ENCODE measurements at places on chromosomes 2 and 18. TPM values are rescaled to one million over a fixed set of nuclear protein-coding genes. Genes with fewer than 3 reads are reported as not detected.

GRCh38 chr18:45745817-45746461 is 22.0 kb downstream of the SLC14A1 start:
- DNase-seq: peak; percentile 35

DNA sequence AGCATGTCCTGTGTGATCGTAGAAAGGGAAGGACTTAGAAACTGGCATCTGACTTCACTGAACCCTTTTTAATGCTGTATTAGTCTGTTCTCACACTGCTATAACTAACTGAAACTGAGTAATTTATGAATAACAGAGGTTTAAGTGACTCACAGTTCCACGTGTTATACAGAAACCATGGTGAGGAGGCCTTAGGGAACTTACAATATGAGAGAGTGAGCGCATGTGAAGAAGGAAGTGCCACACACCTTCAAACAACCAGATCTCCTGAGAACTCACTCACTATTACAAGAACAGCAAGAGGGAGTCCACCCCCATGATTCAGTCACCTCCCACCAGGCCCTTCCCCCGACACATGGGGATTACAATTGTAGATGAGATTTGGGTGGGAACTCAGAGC is 811.3 kb downstream of the CPS1 start:
- DNase-seq: no peak

The TUBA3E gene
- total RNA-seq: 11.0 TPM

DNA sequence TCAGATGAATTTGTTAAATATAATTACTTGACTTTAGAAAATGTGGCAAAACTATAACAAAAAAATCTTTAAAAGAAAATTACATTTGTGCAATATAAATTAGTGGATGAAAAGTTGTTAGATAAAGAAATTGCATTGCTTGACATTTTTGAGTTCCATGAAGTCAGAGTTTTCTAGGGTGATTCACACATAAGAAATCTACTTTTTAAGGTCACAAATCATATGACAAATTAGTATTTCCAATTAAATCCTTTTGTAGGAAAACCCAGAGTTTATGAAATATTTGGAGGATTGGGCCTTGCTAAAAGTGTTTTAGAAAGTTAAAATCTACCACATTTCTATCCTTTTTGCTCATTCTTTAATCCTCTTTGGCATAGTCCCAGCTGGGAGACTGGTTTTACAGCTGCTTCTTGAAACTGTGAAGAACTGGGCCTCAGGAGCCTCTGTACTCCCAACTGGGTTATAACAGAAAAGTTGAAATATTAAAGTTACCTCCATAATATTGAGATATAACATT is 289.2 kb downstream of the LRRTM4 start:
- DNase-seq: no peak

DNA sequence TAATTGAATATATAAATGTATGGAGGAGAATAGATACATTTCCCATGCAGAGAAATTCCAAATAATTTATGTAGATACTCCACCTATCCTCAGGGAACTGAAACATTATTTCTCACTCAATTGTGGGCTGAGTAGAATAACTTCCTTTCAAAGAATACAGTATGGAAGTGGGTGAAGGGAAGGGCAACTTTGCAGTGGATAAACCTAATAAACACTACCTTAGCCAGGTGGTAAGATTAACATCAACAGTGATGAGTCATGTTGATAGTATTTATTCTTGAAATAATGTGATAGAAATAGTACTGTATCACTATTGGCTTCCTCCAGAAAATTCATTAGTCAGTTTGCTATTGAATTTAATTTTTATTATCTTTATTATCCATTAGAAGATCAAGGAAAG is 716.4 kb upstream of the CHAC2 start:
- DNase-seq: no peak

GRCh38 chr18:32289483-32290075 is 99.7 kb downstream of the MEP1B start:
- DNase-seq: peak; percentile 53

The DNAJC5G gene
- total RNA-seq: 1.8 TPM

- no peak for DNase-seq
Measured at GRCh38 chr2:29618024-29618423, 303.4 kb downstream of the ALK start.

- no peak for DNase-seq
Measured at GRCh38 chr2:121375621-121376159, 90.7 kb upstream of the TFCP2L1 start.

- DNase-seq: no peak
Measured at GRCh38 chr2:232970051-232970450, 43.0 kb downstream of the NGEF start.

DNA sequence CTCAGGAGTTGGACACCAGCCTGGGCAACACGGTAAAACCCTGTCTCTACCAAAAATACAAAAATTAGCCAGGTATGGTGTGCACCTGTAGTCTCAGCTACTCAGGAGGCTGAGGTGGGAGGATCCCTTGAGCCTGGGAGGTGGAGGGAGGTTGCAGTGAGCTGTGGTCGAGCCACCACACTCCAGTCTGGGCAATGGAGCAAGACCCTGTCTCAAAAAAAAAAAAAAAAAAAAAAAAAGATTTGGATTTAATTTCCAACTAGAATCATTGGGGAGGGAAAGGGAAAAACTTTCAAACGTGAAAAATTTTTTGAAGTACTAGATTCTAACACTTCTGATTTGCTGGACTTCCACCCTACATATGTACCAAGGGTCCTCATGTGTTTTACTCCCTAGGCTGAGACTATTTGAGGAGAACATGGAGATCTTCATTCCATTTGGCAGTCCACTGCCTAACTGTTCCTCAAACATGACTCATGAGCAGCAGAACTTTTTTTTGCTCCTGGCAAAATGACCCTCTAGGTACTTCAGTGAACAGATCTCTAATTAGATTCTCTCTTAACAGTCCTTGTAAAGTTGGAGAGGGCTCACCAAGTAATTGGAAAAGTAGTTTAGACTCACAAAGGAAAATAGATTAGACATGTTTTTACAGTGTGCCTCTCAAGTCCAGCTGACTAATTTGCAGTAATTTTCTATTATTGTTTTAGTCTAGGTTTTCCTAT is 267.6 kb downstream of the METTL4 start:
- no peak for DNase-seq

The CRYGA gene
- not detected for total RNA-seq

- no peak for DNase-seq
Measured at GRCh38 chr2:69944756-69945155, 16.7 kb downstream of the ASPRV1 start.

DNA sequence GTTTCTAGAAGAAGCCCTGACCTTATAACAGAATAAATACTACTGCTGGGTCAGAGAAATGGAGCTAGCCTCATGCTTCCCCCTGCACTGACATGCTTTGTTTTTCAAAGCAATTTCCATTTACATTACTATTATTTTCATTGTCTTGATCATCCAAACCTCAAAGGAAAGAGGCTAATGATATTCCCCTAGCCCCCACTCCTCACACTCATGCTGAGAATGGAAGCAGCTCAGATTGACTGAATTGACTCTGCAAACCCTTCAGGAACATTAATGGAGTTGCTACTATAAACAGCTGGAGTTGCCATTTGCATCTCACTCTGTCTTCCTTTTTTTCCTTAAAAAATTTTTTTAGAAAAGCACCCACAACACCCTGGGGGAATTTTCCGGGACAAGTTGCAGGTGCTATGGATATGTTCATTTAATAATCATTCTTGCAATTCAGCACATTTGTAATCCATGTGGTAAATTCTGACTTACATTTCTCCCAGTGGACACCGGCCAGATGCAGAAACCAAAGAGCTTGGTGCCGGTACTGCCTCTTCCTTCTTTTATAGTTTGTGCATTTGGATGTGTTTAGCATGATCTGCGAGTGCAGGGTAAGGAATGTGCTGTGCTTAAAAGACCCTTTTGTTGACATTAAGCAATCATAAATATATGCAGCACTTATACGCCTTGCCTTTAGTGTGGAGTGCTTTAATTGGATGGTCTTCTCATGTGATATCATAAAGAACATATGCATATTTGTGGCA is 103.3 kb upstream of the OSR1 start:
- no peak for DNase-seq

DNA sequence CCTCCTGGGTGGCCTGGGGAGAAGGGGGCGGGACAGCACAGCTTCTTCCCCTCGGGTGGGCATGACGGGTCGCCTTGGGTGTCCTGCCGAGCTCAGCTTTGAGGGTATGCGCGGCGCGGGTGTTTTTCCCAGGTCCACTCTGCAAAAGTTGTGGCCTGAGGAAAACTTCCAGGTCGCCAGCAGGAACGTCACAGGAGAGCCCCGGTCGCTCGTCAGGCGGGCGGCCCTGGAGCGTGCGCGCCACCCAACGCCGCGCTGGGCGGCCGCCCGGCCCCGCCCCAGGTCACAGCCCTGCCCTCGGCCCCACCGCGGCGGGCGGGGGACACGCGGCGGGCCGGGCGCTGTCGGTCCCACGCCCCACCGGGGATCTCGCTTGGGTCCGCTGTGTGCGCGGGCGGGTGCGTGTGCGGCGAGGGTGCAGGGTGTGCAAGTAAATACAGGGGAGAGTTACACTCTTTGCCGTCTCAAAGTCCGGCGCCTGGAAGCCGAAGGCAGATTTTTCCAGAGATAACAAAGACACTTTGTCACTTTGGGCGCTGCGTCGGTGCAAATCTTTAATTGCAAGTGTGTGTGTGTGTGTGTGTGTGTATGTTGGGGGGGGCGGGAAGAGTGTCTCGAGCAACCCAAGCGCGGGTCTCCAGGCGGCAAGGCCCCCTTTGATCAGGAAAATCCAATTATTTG is 616 bp upstream of the SP5 start:
- DNase-seq: peak; percentile 31

DNA sequence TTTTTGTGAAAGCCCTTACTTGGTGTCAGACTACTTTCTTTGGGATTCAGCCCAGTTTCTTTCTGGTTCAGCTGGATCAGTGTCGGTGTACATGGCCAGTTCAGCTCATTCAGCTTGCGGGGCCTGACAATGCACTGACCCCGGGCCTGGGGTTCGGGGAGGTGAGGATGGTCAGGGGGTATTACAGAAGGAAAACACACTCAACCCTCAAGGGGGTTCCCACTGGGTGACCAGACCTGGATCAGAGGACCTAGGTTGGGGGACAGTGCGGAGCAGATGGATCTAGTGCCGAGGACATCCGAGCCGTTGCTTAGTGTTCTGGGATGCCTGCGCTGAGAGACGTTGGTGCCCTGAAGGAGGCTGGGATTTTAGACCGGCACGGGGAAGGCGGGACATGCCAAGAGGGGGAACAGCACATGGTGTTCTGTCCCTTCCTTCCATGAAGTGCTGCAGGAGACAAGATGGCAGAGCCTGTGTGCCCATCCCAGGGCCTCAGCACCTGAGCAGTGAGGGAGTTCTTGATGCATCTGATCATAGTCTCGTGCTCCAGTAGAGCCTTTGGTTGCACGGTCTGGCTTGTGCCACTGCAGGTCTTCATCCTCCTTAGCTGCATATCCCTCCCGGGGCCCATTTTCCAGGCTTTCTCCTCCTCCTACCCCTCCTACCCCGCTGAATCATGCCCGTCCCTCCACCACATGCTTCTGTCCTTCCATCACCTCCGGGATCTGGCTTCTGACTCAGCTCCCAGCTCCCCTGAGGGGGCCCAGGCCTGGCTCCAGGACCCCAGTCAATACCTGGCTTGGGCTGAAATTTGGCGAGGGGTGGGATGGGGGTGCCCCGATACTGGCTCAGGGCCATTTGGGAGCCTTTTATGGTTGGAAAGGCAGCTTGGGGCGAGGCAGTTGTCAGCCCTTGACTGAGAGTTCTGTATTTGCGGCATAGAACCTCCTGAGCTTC is 18.0 kb downstream of the SPEG start:
- peak; percentile 52 for DNase-seq

- DNase-seq: no peak
Measured at GRCh38 chr2:126639276-126639675, 16.7 kb upstream of the GYPC start.

The NT5C1B gene
- not detected for total RNA-seq

- DNase-seq: no peak
Measured at GRCh38 chr18:59927246-59927825, 27.5 kb downstream of the PMAIP1 start.

- DNase-seq: no peak
Measured at GRCh38 chr2:27545348-27546141, 37.3 kb upstream of the ZNF512 start.

DNA sequence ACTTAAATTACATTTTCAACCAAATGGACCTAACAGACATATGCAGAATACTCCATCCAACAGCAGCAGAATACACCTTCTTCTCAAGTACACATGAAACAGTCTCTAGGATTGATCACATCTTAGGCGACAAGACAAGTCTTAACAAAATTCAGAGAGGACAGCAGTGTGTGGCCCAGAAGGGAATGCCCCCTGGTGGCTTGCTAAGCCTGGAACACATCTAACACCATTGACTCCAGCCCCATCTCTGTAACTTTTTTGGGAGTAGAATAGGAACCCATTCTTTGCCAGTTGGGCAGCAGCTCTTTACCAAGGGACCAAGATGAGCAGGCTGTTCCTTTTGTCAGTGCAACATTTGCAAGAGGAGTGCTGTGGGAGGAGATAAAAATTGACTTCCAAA is 249.9 kb downstream of the PLCL1 start:
- no peak for DNase-seq

The SLC11A1 gene
- total RNA-seq: 4.2 TPM

DNA sequence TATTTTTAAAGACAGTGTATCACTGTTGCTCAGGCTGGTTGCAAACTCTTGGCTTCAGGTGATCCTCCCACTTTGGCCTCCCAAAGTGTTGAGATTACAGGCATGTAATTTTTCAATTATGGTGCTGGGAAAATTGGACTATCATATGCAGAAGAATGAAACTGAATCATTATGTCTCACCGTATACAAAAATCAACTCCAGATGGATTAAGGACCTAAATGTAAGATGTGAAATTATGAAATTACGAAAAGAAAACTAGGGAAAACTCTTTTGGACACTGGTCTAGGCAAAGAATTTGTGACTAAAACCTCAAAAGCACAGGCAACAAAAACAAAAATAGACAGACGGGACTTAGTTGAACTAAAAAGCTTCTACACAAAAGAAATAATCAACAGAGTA is 31.2 kb downstream of the MAP3K2 start:
- no peak for DNase-seq

The L3MBTL4 gene
- total RNA-seq: 0.85 TPM

DNA sequence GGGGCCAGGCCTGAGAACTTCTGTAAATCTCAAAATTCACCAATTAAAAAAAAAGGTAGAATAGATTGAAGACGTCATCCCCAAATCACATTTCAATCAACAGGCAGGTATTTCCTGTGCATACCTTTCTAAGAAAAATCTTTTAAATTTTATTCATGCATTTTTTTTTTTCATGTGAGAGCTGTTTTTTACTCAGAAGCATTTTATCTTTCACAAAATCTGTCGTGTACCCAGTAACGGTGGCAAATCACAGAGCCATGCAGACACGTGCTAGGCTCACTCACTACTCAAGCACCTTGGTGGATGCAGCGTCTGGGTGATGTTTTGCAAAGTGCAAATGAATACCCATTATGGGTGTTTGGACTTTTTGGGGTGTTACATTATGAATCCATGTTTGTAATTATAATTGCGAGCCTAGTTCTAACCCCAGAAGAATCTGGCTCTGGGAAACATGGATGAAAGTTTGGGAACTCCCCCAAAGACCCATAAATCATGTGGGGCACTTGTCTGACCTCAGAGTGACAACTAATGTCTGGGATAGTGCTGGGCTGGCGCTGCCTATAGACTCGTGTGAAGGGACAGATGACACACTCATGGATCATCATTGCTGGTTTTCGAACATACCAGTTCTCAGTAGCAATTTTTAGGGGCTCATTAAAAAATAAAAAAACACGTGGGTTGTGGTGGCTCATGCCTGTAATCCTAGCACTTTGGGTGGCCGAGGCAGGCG is 335.2 kb downstream of the LPIN1 start:
- no peak for DNase-seq

GRCh38 chr2:15555760-15556193 is 5.4 kb downstream of the NBAS start:
- no peak for DNase-seq

The SETBP1 gene
- 12.0 TPM for total RNA-seq

GRCh38 chr2:133817680-133818566 is 249.7 kb upstream of the NCKAP5 start:
- no peak for DNase-seq

- no peak for DNase-seq
Measured at GRCh38 chr18:45505497-45506206, 109.6 kb upstream of the SLC14A2 start.

All from heart right ventricle (tissue), 16 donors.